ENCODE measurements at places on chromosomes 16 and 17.
A peak's percentile ranks its signal among the peaks of the same experiment; 100 is the strongest.

DNA sequence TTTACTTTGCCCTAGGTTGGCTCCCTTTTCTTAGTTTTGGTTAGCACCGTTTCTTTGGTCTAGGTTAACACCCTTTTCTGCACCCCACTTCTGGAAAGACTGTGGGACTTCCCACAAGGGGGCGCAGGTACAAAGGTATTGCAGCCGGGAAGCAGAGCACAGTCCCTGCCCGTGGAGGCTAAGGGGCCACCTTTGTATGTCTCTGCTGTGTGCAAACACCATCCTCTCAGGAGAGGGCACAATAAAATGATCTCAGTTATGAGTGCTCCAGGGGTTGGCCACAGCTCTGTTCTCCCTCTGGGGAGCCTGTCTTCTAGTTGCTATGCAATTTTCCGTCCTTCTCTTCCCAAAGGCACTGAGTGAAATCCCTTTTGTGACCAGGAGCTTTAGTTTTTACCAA lies 28.4 kb upstream of the TMC5 start:
- DNase-seq: peak; percentile 52

DNA sequence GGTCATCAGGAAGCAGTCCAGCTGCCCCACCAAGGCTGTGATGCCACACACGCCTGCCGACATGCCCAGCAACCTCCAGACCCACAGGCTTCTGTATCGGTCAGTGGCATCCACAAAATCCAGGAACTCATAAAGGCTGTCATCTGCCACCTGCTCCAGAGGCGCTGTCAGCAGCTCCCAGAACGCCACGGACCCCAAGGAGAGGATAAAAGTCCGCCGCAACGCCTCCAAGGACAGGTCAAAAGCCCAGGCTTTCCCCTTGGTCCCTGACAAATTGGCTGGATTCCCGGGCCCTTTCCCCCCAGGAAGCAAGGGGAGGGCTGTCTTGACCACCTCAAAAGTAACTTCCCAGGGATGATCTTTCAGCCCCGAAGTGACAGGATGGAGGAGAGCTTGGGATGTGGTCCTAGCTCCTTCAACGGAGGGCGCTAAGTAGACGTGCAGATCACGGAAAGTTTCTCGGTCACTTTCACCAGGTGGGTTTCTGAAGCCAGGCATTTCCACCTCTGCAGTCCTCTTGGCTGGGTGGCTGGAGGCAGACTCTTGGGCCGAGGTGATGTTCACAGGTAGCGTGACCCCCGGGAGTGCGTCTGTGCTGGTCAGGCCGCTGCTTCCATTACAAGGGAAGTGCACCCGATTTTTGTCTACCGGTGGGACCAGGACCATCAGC lies 854 bp downstream of the MFSD6L start:
- no peak for DNase-seq

- peak; percentile 45 for DNase-seq
Observed at GRCh38 chr16:727291-727977, 528 bp downstream of the HAGHL start.

- DNase-seq: no peak
Observed at GRCh38 chr17:17725752-17726457, 44.6 kb downstream of the RAI1 start.

- DNase-seq: no peak
Observed at GRCh38 chr17:37359682-37360188, 16.1 kb upstream of the C17orf78 start.

GRCh38 chr16:53152329-53152728 lies 97.5 kb downstream of the CHD9 start:
- no peak for DNase-seq

GRCh38 chr17:43445009-43445589 lies 38.7 kb upstream of the DHX8 start:
- no peak for DNase-seq

GRCh38 chr16:48536614-48537200 lies 73.3 kb downstream of the N4BP1 start:
- DNase-seq: no peak

GRCh38 chr17:51745993-51746392 lies 412.5 kb downstream of the CA10 start:
- DNase-seq: no peak

- no peak for DNase-seq
Observed at GRCh38 chr16:67304020-67304419, 22.5 kb downstream of the KCTD19 start.

GRCh38 chr17:58533616-58534188 lies 19.3 kb upstream of the MTMR4 start:
- no peak for DNase-seq

DNA sequence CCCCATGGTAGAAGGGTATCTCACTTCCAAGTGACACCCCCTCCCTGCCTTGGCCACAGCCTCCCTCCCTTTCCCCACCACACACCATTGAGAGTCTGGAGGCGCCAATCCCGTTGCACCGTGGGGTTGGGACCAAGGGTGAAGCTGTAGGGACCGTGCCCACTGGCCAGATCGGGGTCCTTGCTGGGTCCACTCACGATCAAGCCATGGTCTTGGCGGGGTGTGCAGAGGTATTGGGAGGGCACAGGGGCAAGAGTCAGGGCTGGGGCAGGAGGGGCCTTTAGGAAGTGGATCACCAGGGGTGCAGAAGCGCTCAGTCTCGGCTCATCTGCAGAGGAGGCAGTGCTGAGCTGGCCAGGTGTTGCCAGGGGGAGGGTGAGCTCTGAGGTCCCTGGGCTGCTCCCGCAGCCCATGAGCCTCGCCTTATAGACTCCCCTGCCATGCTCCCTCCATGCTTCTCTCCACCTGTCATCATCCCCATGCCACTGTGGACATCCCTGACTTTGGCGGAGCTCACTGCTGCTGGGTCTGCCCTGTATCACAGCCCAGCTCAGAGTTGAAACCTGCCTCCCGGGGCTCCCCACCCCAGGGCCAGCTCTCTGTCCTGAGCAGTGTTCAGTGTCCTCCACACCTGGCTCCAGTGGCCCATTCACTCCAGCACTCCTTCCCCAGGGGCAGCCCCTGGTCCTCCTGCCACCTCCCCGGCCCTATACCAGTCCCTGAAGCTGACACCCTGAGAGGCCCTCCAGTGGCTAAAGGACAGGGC lies 8.3 kb downstream of the CDH16 start:
- DNase-seq: no peak

DNA sequence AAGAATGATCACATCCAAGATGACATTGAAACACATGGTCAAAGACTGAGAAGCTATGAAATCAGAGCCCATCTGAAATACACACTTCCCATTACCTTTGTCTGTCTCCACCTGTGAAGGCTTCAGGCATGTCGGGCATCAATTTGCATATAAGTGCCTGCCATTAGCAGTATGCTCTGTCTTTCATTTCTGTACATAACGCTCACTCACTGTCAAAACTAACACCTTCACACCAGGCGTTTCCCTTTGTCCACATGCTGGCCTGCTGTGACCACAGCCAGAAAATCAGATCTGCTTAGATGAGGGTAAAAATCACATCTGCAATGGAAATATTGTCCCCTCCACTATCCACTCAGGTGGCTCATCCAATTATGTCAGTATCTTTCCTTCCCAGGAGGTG lies 524.8 kb downstream of the TOX3 start:
- no peak for DNase-seq

DNA sequence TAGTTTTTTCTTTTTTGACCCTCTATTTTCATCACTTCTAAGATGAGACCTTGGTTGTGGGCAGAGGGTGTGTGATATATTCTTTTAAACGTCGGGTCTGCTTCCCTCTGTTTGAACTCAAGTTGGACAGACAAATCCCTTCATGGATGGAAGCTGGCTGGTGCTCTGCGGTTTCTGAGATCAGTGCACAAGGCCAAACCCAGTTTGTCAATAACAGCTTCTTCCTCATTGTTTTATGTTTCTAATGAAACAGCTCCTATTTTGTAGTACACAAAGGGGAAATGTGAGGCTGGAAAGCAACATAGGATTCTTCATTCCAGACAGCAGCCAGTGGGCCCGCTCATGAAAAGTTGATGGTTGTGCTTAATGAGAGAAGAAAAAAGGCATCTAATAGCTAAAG lies 159.6 kb downstream of the PRKCA start:
- DNase-seq: no peak

DNA sequence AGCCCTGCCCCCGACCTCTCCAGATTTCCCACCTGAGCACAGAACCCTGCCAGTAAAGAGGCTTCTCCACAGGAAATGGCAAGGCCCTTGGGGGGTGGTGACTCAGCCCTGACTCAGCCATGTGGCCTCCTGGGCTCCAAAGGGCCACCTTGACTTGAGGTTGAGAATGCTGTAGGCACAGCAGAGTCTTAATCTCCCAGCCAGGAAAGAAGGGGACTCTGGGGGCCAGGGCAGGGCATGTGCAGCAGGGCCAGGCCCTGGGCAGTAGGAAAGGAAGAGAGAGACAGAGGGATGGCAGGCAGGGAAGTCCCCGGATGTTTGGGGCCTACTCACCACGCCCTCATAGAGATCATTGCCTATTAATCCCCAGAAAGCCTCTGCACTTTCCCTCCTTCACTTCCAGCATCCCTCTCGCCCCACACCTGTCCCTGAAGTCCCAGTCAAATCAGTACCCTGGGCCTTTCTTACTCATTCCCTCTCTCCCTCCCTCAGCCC lies 4.8 kb upstream of the ITGA3 start:
- peak; percentile 87 for DNase-seq

GRCh38 chr17:7858522-7858810 lies 663 bp downstream of the CYB5D1 start:
- DNase-seq: peak; percentile 52

DNA sequence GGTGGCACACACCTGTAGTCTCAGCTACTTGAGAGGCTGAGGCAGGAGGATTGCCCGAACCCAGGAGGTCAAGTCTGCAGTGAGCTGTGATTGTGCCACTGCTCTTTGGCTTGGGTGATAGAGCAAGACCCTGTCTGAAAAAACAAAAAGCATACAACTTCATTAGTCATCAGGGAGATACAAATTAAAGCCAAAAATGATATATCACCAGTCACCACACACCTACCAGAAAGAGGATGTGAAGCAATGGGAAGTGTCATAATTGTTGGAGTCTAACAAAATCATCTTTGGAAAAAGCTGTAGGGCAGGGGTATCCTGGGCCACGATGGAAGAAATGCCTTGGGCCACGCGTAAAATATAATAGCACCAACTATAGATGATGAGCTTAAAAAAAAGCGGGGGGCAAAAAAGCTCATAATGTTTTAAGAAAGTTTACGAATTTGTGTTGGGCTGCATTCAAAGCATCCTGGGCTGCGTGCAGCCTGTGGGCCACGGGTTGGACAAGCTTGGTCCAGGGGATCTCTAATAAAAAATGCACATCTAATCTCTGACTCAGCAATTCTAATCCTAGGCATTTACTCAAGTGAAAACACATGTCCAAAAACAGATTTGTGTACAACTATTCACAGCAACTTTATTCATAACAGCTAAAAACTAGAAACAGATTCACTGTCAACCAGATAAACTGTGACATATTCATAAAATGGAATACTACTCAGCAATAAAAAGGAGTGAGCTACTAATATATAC lies 65.9 kb downstream of the HIC1 start:
- DNase-seq: no peak

- no peak for DNase-seq
Observed at GRCh38 chr16:51937771-51938170, 609.2 kb downstream of the TOX3 start.

GRCh38 chr17:61710546-61710945 lies 119.5 kb upstream of the NACA2 start:
- no peak for DNase-seq

All from activated CD4-positive, alpha-beta T cell treated with anti-CD3 and anti-CD28 coated beads, Interleukin-2, Interleukin-6, amounts not matched to agents 100 ng/mL and 50 ng/mL, durations not matched to agents 16 hours and 8 hours (primary cell).